ENCODE measurements at places on chromosomes 1 and 21.

DNA sequence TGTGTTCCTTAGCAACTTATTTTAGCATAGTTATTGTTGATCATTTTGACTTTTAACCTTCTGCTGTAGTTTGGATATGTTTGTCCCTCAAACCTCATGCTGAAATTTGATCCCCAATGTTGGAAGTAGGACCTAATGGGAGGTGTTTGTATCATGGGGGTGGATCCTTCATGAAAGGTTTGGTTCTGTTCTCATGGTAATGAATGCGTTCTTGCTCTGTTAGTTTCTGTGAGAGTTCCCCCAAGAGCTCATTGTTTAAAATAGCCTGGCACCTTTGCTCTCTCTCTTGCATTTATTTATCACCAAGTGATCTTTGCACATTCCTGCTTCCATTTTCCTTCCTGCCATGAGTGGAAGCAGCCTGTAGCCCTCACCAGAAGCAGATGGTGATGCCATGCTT lies 372.1 kb upstream of the VAMP3 start:
- no peak for DNase-seq

DNA sequence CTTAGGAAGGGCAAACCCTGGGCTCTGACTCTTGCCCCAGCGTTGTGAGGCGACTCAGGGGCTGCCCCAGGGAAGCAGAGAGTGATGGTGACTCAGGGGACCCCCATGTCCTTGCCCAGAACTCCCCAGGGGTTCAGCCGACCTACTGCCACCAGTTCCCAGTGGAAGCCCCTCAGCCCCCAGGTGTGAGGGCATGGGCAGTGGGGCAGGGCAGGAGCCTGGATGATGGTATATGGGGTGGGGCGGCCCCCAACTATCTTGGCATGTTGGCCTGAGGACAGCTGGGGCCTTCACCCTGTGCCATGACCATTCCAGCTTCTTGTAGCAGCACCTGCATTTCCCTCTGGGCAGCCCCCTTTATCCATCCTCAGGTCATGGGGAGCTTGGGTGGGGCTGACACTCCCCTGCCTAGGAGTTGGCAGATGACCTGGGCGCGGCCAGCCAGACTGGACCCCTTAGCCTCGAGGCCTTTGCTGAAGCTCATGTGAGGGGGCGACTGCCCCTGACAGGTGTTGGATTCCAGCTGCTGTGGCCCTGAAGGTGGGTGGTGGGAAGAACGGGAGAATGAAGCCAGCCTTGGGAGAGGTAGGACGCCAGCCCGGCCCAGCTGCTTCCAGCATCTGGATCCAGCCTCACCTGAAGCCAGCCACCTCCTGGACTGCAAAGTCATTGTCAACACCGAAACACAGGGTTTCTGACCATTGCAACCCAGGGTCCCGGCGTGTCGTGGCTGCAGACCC lies 1.8 kb upstream of the FNDC10 start:
- DNase-seq, result no peak

- DNase-seq, result no peak
These were observed 59.1 kb downstream of the GLUL start for GRCh38 chr1:182332261-182333060.

- DNase-seq, result no peak
These were observed 16.9 kb downstream of the SLC2A1 start for GRCh38 chr1:42941640-42942330.

Data from T-cell (primary cell).